ENCODE measurements at places on chromosomes 16 and 17. TPM values are rescaled to one million over a fixed set of nuclear protein-coding genes. Genes with fewer than 3 reads are reported as not detected.

DNA sequence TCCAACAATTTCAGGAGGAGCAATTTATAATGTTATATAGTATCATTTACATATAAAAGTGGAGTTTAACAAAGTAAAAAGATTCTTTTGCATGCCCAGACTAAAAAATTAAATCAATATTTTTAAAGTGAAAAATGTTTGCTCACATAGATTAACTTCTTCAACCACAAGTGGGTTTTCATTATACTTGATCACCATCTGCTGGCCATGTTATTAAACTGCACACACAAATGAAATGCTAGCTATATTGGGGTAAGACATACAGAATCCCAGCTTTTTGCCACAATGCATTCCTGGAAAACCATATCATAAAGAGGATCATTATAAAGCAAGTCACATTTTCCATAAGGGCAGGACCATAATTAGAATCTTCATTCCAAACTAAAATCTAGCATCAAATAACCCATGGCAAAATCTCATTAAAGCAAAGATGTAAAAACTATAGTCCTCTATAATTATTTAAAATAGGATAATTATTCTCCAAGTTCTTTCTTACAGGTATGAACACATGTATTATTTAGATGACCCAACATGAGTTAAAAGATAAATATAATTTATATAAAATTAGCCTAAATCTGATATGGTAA is 26.3 kb downstream of the CEP112 start:
- DNase-seq = no peak

- DNase-seq = no peak
Measured at GRCh38 chr16:87918338-87918737, 18.0 kb downstream of the CA5A start.

GRCh38 chr17:65055280-65055707 is 1.2 kb downstream of the GNA13 start:
- no peak for DNase-seq

- peak; percentile 8 for DNase-seq
Measured at GRCh38 chr17:41338961-41339485, 11.6 kb downstream of the KRT33A start.

DNA sequence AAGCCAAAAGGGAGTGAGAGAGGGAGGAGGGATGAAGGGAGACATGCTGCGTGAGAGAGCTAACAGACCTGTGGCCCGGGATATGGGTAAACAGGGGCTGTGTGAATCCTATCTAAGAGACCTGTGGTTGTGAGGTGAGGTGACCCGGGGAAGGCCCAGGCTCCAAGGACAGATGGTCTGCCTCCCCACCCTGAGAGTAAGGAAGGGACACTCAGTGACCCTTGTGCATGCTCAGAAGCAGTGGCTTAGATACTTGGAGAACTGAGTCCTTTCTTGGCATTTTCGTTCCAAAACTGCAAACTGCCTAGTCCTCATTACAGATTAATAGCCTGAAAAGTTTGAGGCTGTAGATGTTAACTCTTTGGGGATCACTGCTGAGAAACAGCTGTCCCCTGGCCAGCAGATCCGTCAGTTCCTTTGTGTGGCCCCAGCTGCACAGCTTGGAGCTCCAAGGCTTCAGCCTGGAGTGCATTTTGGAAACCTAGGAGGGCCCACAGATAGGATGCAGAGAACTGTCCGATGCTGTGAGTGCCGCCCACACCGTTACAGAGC is 121.6 kb downstream of the SMG6 start:
- no peak for DNase-seq

DNA sequence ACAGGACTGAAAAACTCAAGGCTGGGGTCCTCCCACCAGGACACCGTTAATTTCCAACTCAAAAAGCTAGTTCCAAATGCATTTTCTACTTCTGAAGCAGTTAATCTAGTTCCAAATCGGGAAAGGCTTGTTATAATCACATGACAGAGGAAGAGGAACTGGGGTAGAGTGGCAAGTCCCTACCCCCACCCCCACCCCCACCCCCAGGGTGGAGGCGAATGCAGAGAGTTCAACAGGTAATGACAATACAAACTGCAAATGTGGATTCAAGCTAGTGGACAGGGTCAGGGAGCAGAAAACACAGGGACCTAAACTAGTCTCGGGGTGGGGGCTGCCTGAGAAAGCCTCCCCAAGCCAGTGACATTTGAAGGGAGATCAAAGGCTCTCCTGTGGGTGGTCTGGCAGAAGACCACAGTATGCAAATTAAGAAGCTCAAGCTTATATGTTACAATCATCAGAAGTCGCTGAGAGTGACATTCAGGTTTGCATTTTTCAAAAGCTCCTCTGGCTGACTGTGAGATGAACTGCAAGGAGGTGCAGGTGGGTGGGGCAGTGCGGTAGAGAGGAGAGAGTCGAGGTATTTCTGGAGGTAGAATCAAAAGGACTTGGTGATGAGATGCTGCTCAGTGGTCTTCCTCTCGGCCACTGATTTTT is 56.4 kb upstream of the SLC25A19 start:
- no peak for DNase-seq

- no peak for DNase-seq
Measured at GRCh38 chr17:45975640-45976295, 23.3 kb upstream of the STH start.

DNA sequence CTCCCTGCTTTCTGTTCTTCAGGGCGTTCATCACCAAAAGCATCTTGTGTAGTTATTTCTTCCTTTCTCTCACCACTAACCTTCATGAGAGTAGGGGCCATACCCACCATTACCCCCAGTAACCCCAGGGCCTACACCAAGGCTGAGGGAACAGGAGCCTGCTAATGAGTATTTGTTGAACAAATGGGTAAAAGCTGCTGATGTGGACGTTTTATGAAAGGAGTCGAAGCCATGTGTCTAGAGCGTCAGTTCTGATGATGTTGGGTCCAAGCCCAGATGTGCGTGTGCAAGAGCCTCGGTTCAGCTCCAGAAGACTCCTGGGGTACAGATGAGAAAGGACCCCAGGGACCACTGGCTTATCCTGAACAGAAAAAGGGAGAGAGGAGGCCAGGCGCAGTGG is 77.1 kb upstream of the TBC1D3K start:
- DNase-seq = no peak

CTRL gene
- total RNA-seq = 0.94 TPM

KRTAP4-6 gene
- total RNA-seq = not detected

CHST5 gene
- not detected for total RNA-seq

TBC1D3D gene
- total RNA-seq = not detected

GRCh38 chr17:40824015-40824832 is 1.8 kb upstream of the KRT10 start:
- no peak for DNase-seq

KRT13 gene
- total RNA-seq = 0.83 TPM

GRCh38 chr16:87194172-87194571 is 123.0 kb downstream of the C16orf95 start:
- DNase-seq = no peak

- DNase-seq = no peak
Measured at GRCh38 chr17:32940706-32941390, 12.9 kb downstream of the TMEM98 start.

DNA sequence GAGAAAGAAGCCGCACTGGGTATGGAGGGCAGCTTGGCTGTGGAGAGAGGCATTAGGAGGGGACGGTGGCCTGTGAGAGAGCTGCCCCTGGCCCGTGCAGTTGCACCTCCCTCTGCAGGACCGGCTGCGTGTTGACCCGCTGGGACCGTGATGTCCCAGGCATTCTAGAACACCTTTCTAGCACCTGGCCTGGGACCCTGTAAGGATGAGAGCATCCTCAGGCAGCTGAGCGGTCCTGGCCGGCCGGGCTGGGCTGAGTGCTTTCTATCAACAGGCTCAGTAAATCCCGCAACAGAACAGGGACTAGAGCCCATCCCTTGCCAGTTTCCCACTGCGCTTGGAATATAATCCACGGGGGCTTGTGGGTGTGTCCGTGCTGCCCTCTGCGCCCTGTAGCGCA is 14.7 kb downstream of the TBC1D24 start:
- DNase-seq = no peak

NPIPB13 gene
- 2.1 TPM for total RNA-seq

DNA sequence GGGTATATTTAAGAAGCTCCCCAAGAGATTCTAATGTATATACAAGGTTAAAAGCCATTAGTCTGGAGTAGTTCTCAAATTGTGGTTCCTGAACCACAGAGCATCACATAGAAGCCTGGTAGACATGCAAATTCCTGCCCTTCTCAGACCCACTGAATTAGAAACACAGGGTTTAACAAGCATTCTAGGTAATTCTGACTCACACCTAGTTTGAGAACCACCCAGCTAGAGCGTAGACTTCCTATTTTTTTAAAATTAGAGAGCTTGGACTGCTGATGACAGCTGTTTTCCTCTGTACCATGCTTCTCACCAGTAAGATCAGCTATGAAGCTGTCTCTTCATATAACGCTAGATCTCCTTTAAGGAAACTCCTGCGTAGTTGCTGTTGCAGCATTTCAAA is 50.6 kb downstream of the HS3ST3B1 start:
- no peak for DNase-seq

GRCh38 chr16:330741-331140 is 21.8 kb downstream of the AXIN1 start:
- no peak for DNase-seq

C1QL1 gene
- total RNA-seq = not detected

GRCh38 chr16:31072540-31073141 is 1.4 kb downstream of the ZNF668 start:
- no peak for DNase-seq

DNA sequence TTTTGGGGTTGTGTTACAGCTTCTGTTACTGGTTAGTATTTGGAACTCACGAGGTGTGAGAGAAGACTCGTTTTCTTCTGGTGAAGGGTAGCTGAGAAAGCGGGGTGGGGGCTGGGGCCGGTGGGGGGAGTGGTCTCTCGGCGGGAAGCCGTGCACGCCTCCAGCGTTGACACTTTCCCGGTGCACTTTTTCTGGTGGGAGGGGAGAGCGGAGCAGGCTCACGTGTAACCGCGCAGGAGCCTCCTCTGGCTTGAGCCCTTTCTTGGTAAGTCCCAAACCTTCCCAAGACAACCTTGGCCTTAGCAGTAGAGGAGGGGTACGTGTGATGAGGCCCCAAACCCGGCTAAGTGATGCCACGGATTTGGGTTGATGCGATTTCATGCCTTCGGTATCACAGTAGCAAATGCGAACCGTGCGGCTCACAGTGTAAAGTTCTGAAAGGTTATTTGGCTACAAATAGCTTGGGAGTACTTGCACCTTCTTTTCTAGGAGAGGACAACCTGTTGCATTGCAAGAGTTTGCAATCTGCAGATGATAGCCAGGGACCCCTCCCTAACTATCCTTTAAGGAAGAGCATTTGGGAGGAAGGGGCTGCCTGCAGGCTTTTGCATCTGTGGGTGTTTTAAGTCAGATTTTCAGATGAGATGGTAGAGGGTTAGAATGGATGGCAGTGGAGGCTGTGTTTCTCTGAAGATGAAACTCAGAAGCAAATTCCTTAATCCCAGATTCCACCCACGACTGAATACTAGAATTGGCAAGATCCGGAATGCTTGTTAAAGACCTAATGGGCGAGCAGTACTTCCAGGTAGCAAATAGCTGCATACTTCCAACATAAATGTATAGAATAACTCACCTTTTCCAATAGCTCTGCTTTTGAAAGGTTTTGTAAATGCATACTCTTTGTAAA is 1.5 kb downstream of the HLF start:
- DNase-seq = peak; percentile 70

- peak; percentile 72 for DNase-seq
Measured at GRCh38 chr17:81909966-81910839, 996 bp downstream of the PCYT2 start.

DNA sequence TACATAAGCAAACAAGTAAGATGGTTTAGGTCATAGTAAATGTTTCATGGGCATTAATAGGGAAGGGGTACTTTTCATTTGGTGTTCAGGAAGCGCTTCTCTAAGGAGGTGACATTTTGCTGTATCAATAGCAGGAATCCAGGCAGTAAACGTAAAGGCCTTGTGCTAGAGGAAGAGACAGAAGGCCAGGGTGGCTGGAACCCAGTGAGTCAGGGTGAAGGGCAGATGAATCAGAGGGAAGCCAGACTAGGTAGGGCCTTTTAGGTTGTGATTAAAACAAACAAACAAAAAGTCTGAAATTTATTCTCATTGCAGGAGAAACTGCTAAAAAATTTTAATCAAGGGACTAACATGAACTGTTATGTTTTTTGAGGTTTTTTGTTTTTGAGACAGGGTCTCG is 6.5 kb downstream of the BMERB1 start:
- no peak for DNase-seq

- DNase-seq = no peak
Measured at GRCh38 chr16:88057656-88058055, 106.4 kb downstream of the BANP start.

HOXB1 gene
- not detected for total RNA-seq

- DNase-seq = no peak
Measured at GRCh38 chr17:13306310-13306962, 288.6 kb upstream of the ELAC2 start.

KRTAP4-1 gene
- not detected for total RNA-seq

Measured in thyroid gland (tissue), 4 donors.